ENCODE measurements at places on chromosomes 1 and 21.

GRCh38 chr1:9784508-9785133 is 39.1 kb downstream of the CLSTN1 start:
- DNase-seq: peak; percentile 38

GRCh38 chr1:154408174-154408777 is 3.1 kb downstream of the IL6R start:
- no peak for DNase-seq

- DNase-seq: no peak
Observed at GRCh38 chr1:219302697-219303096, 129.0 kb downstream of the LYPLAL1 start.

- DNase-seq: peak; percentile 45
Observed at GRCh38 chr1:209576392-209577197, 6.9 kb upstream of the CAMK1G start.

- DNase-seq: peak; percentile 28
Observed at GRCh38 chr1:87131809-87132283, 196.8 kb upstream of the LMO4 start.

DNA sequence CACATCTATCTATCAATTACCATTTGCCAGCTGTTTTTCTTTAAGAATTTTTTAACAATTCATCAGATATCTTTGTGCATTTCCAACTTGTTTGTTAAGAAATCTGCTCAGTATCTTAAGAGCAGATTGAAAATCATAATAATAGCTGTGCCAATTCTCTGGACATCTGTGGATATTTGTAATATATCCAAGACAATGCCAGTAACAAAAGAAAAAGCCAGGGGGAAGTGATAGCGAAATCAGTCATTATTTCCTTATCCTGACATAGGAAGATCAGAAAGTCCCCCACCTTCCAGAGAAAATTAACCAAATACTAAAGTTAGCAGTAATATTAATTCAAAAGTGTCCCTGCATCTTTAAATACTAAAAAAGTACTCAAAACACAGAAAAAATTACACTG is 217.1 kb downstream of the RERE start:
- DNase-seq: no peak

DNA sequence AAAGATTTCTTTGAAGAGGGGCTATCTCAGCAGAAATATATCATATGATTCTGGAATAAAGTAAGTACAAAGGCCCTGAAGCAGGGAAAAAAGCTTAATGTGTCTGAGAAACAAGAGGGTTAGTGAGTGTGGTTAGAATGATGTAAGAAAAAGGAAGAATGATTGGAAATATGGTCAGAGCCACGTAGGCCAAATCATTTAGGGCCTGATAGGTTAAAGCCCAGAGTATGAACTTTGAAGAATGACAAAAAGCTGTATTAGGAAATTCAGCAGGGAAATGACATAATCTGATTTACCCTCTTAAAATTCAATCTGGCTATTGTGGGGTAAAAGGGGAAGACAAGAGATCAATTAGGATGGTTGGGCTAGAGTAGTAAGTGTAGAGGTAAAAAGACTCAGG is 69.0 kb upstream of the MUTYH start:
- DNase-seq: no peak

Data from stimulated activated CD8-positive, alpha-beta memory T cell treated with anti-CD3 and anti-CD28 coated beads, Interleukin-7, amount 100 ng/mL, for 1 hour (primary cell).